Renal cortex interstitium (tissue), 15 donors: ENCODE measurements at places on chromosomes 16 and 17. TPM values are rescaled to one million over a fixed set of nuclear protein-coding genes. Genes with fewer than 3 reads are reported as not detected.

DNA sequence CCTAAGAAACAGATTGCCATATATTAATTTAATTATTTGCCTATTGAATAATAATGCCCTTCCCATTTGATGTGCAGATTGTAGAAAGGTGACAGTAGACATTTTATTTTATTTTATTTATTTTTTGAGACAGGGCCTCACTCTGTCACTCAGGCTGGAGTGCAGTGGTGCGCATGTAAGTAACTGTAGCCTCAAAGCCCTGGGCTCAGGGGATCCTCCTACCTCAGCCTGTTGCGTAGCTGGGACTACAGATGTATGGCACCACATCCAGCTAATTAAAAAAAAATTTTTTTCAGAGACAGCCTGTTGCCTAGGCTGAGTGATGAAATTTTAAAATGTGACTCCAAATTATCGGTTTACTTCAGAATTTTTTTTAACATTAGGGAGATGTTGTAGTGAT, 1110.0 kb upstream of the EEF2KMT start:
- DNase-seq = no peak

GRCh38 chr16:86631444-86631843, 53.1 kb downstream of the FOXL1 start:
- DNase-seq = no peak

NOS2 gene
- polyA plus RNA-seq = 2.5 TPM

DNA sequence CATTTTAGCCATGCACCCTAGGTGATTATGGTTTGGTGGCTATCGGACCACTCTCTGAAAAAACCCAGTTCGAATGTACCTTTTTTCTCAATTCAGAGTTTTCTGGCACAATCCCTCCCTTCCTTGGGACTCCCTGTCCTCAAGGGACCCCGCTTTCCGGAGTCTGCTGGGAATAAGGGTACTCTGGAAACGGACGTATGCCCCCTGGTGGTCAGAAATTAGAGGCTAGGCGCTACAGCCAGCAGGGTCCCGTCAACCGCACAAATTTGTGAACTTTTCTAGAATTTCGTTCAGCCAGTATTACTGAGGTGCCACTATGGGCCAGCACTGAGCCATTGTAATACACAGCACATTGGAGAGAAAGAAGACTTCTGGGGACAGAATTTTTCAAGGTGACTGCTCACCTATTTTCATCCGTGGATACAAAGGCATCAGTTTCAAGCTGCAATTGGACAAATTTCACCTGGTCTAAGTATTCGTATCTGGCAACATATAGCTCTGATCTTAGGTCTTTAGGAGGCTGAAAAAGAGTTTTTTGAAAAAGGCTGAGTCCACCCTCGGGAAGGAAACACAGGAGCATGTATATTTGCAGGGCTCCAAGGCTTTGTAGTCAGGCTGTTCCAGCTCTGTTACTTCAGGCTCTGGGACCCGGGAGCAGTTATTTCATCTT, 27.1 kb upstream of the CRYBA1 start:
- DNase-seq = peak; percentile 87

GJD3 gene
- polyA plus RNA-seq = 0.32 TPM

DNA sequence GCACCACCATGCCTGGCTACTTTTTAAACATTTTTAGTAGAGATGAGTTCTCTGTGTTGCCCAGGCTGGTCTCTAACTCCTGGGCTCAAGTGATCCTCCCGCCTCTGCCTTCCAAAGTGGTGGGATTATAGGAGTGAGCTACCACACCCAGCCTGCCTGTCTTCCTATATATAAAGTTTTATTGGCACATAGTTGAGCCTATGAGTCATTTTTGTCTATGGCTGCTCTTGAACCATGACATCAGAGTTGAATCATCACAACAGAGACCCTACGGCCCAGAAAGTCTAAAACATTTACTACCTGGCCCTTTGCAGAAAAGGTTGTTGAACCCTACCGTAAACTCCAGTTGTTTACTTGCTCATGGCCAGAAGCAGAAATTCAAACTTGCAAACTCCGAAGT, 7.9 kb downstream of the SEPTIN12 start:
- DNase-seq = no peak

GRCh38 chr16:9297437-9298113, 206.1 kb downstream of the HAPSTR1 start:
- DNase-seq = no peak

DNA sequence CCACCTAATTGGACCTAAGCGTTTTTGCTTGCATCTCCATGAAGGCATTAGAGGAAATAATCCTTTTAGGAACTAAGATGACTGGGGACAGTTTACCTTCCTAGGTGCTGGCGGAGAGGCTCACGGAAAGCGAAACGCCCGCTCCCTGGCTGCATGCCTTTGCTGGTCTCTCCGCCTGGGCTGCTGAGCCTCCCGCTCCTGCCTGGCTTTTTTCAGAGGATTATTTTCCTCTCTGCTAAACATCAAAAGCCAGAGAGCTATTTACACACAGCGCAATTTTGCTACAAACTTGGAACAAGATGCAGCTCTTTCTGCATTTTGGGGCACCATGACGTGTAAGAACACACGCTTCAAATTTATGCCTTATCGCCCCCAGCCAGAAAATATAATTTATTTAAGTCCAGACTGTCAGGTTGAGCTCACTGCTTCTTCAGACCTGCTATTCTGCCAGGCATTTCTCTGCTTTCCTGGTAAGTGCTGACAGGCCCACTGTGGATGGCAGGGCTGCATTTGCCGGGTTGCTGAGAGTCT, 124.4 kb downstream of the SPACA3 start:
- no peak for DNase-seq

TVP23C gene
- polyA plus RNA-seq = 12.8 TPM

DNA sequence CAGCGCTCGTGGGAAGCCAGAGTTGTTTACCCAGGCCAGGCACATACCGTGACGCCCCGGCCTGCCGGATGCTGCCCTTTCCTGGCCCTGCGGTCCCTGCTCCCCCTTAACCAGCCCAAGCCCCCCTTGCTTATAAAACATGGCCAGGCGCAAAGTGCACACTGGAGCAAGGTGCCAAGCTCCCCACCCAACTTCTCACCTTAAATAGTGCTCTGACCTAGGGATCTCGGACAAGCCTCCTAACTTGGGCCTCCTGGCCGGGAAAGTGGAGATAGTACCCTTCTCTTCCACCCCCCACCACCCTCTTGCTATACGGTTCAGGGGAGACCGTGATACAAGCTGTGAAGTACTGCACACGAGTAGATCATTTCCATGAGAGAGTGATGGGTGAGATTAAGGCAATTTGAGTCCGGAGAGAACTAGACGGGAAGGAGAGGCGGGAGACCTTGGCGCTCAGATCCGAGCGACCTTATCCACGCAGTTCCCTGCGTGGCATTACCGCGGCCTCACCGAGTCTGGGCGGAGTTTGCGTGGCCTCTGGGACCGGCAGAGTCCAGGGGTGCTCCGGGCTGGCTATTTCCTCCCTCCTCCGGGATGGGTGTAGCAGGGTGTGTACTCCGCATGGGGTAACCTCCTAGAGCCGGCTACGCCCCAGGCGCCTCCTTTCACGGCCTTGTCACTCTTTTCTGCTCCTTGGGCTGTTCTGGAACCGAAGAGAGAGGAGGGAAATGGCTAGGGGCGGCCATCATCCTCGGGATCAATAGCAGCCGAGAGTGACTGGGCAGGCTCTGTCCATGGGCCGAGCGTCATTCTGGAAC, 4.4 kb upstream of the LHX1 start:
- DNase-seq = no peak

TNP2 gene
- not detected for polyA plus RNA-seq
